Activated CD4-positive, alpha-beta memory T cell treated with anti-CD3 and anti-CD28 coated beads for 36 hours (primary cell): ENCODE measurements at places on chromosomes 5 and 9. TPM values are rescaled to one million over a fixed set of nuclear protein-coding genes. Genes with fewer than 3 reads are reported as not detected.

PFN3 gene
- not detected for total RNA-seq

PDZD2 gene
- not detected for total RNA-seq

OR1J2 gene
- not detected for total RNA-seq

CD74 gene
- 251 TPM for total RNA-seq

CAVIN4 gene
- total RNA-seq: 0.07 TPM

RCL1 gene
- 26.0 TPM for total RNA-seq

BRD8 gene
- total RNA-seq: 62.9 TPM

AJM1 gene
- 3.8 TPM for total RNA-seq

FOXD4L4 gene
- not detected for total RNA-seq

FOXD4L6 gene
- total RNA-seq: not detected

SLC34A1 gene
- total RNA-seq: not detected

NXNL2 gene
- total RNA-seq: not detected

IL11RA gene
- 22.1 TPM for total RNA-seq

SERF1A gene
- 11.1 TPM for total RNA-seq

SHISAL2B gene
- total RNA-seq: not detected

NUTM2G gene
- not detected for total RNA-seq

ZNF608 gene
- total RNA-seq: not detected

DMGDH gene
- total RNA-seq: 1.7 TPM

ACOT12 gene
- not detected for total RNA-seq

GZMA gene
- total RNA-seq: 16.9 TPM

SLC36A2 gene
- not detected for total RNA-seq

ADCY2 gene
- not detected for total RNA-seq

ERP44 gene
- 14.8 TPM for total RNA-seq

NSG2 gene
- total RNA-seq: not detected

CDC26 gene
- 49.8 TPM for total RNA-seq

EEIG1 gene
- total RNA-seq: 50.7 TPM

PTCD2 gene
- total RNA-seq: 12.1 TPM

MSX2 gene
- total RNA-seq: not detected

SPATA31E1 gene
- not detected for total RNA-seq

KIF4B gene
- 0.05 TPM for total RNA-seq

SH2D3C gene
- 34.5 TPM for total RNA-seq

FAM200C gene
- 1.4 TPM for total RNA-seq

FREM1 gene
- not detected for total RNA-seq

MROH2B gene
- not detected for total RNA-seq

TLX3 gene
- not detected for total RNA-seq

PCDHA1 gene
- total RNA-seq: not detected

GALT gene
- total RNA-seq: 59.2 TPM

MYMK gene
- total RNA-seq: not detected

HRH2 gene
- 11.8 TPM for total RNA-seq

TMEM215 gene
- not detected for total RNA-seq

DBH gene
- total RNA-seq: not detected

NR2F1 gene
- not detected for total RNA-seq

C9orf50 gene
- not detected for total RNA-seq

PPWD1 gene
- total RNA-seq: 38.0 TPM

KDM4C gene
- 26.2 TPM for total RNA-seq

BTNL3 gene
- total RNA-seq: not detected

NRARP gene
- total RNA-seq: 1.1 TPM
